ENCODE measurements at places on chromosomes 3 and 15.

GRCh38 chr3:71492974-71493771 lies 90.4 kb downstream of the FOXP1 start:
- no peak for DNase-seq

DNA sequence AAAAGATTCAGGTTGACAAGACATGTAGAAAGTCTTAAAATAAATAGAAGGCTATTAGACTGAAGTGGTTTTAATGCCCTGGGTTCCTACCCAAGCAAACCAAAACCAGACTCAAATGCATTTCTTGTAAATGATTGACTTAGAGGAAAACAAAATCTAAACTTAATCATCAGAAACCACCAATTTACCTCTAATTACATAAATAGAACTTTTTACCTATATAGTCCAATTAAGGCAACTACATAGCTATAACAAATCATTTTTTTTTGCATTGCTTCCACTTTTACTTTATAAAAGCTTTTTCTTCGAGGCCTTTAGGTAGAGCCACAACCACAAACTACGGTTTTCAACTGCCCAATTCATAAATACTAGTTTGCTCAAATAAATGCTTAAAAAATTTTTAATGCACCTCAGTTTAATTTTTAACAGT lies 231.3 kb upstream of the ARHGEF26 start:
- no peak for DNase-seq

DNA sequence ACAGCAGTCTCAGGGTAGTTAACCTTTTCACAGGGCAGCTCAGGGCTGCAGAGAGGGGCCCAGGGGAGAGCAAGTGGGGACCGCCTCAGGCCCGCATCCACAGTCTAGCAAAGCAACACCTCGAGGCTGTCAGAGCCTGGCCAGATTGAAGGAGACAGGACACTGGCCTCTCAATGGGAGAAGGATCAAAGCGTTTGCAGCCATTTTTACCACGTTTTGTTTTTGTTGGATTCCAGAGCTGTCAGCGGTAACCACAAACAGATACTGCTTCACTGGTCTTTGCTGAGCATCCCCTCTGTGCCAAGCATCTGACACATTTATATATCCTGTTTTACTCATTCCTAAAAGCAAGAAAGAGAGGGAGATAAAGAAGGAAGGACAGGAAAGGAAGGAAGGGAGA lies 153.8 kb downstream of the SHQ1 start:
- no peak for DNase-seq

GRCh38 chr15:71050461-71050860 lies 64.8 kb upstream of the THSD4 start:
- DNase-seq: peak; percentile 94

GRCh38 chr3:12758025-12758781 lies 856 bp downstream of the TMEM40 start:
- no peak for DNase-seq

DNA sequence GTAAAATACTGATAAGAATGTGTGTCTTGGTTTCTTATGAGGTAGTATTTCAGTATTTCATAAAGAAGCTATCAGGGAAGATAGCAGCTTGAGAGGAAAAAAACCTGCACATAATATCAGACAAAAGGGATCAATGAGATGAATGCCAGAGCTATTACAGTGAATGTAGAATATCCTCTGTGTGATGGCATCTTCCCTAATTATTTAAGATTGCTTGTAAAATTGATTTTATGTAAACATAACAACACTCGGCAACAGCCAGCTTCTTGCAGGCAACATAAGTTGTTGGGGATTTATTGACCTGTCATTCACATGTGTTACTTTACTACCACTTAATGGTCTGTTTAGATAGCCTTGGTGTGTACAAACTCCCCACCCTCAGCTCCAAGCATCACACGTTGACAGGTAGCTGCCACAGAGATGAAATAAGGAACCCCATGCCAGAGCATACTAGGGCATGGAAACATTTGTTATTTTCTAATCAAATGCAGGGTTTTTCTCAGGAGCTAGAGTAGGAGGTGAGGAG lies 49.2 kb upstream of the RARB start:
- DNase-seq: no peak

GRCh38 chr15:78906316-78906620 lies 33.6 kb downstream of the MORF4L1 start:
- no peak for DNase-seq

DNA sequence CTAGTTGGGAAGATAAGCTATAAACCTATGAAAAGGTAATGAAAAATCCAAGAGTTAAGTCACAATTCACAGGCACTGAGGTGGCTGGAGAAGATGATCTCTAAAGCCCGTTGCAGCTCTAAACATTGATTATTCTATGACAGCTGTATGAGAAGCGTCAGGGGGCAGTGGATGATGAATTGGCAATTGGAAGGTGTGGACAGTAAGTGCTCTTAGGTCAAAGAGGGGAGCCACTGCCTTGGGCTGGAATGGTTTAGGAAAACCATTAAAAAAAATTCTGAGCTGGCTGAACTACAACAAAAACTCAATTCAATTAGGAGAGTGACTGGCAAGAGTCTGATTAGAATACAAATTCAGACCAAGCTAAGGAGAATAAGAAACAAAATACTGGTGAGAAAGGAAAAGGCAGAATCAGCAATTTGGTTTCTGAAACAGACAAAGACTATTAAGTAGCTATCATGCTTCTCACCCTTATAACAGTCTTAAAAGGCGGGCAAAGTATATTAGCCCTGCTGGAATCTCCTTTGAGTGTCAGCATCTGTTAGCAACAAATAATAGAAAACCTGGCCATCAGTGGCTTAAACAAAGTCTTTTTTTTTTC lies 8.8 kb upstream of the NMD3 start:
- no peak for DNase-seq

DNA sequence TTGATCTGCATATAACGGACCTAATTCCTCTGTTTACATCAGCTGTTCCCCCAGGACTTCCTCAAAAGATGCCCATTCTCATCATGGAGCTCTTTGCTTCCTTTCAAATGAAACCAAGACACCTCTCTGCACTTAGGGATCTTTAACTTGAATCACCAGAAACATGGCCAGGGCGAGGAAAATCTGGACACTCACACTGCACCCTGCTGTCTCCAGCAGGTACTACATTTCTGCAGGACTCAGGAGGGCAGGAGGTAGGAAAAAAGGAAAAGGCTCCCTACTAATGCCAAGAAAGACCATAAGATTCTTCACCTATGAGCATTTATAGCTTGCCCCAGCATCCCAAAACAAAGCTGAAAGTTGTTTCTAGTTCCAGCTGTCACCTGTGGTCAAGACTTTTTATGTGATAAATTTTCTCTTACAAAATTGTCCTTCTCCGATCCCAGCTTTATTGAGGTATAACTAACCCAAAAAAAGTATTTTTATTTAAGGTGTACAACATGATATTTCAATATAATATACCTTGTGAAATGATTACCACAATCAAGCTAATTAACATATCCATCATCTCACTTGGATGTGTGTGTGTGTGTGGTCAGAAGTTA lies 87.3 kb upstream of the C15orf61 start:
- no peak for DNase-seq

- DNase-seq: no peak
These were observed 4.6 kb downstream of the CIDEC start for GRCh38 chr3:9875448-9875847.

DNA sequence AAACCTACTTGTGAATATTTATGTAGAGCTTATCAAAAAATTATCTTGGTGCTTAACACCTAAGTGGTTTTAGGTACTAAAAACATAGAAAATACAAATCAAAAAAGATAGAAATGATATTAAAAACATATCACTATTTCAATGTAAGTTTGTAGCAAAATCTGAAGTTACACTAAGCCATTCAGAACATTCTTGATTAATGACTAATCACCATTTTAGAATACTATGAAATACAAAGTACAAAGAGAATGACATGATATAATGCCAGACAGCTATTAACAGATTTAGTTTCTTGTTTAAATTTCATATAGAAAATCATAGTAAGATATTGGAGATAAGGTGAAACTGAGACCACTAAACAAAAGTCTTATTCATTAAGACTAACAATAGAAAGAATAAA lies 169.7 kb upstream of the AGTR1 start:
- DNase-seq: no peak

- no peak for DNase-seq
These were observed 52.0 kb upstream of the LRIG1 start for GRCh38 chr3:66552846-66553245.

GRCh38 chr3:182704926-182705325 lies 88.4 kb upstream of the ATP11B start:
- no peak for DNase-seq

Data from keratinocyte (primary cell).